ENCODE measurements at places on chromosomes 6 and 20. TPM values are rescaled to one million over a fixed set of nuclear protein-coding genes. Genes with fewer than 3 reads are reported as not detected.

- no peaks in the 10 kb centered on the region for H3K27me3 ChIP-seq
- H3K27ac ChIP-seq: no peak overlapping the region
- no peaks in the 10 kb centered on the region for H3K36me3 ChIP-seq
- DNase-seq: no peak
- H3K4me3 ChIP-seq: no peak overlapping the region
Measured at GRCh38 chr6:110474500-110474899, 1.9 kb downstream of the SLC22A16 start.

- H3K4me1 ChIP-seq: peaks cover 10% of the 10 kb centered on the region
- no peaks in the 10 kb centered on the region for H3K36me3 ChIP-seq
- no peaks in the 10 kb centered on the region for H3K27me3 ChIP-seq
- no peak for DNase-seq
- no peak overlapping the region for H3K27ac ChIP-seq
- H3K4me3 ChIP-seq: no peak overlapping the region
Measured at GRCh38 chr6:52666071-52666470, 4.8 kb upstream of the TMEM14A start.

GRCh38 chr6:36759148-36759759 lies 61.6 kb downstream of the RAB44 start:
- no peaks in the 10 kb centered on the region for H3K27me3 ChIP-seq
- peak; percentile 89 for DNase-seq
- H3K27ac ChIP-seq: no peak overlapping the region
- H3K4me1 ChIP-seq: peaks cover 12% of the 10 kb centered on the region
- no peak overlapping the region for H3K4me3 ChIP-seq
- H3K36me3 ChIP-seq: no peaks in the 10 kb centered on the region

GRCh38 chr6:33989016-33989854 lies 156.7 kb downstream of the GRM4 start:
- no peak for DNase-seq
- H3K27ac ChIP-seq: no peak overlapping the region
- no peaks in the 10 kb centered on the region for H3K36me3 ChIP-seq
- H3K4me1 ChIP-seq: no peaks in the 10 kb centered on the region
- no peak overlapping the region for H3K4me3 ChIP-seq

DNA sequence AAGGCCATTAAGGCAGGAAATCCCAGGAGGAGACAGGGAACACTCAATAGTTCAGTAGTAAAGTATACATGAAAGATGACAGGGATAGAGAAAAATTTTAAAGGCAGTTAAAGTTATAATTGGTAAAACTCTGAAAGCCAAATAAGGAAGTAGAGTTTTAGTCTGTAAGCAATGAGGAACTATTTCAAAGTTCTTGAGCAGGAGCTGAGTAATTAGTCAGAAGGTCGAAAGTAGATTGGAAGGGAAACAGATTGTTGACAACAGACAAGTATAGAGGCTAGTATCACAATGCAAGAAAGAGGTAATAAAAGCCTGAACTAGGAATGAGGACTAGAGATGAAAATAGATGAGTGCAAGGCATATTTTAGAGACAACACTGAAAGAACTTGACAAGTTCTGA lies 150.3 kb downstream of the CDK19 start:
- H3K27ac ChIP-seq: no peak overlapping the region
- H3K36me3 ChIP-seq: no peaks in the 10 kb centered on the region
- H3K4me1 ChIP-seq: no peaks in the 10 kb centered on the region
- H3K27me3 ChIP-seq: no peaks in the 10 kb centered on the region
- DNase-seq: no peak
- no peak overlapping the region for H3K4me3 ChIP-seq

- no peaks in the 10 kb centered on the region for H3K36me3 ChIP-seq
- H3K27ac ChIP-seq: no peak overlapping the region
- no peaks in the 10 kb centered on the region for H3K27me3 ChIP-seq
Measured at GRCh38 chr6:111013144-111013915, 31.5 kb downstream of the RPF2 start.

DNA sequence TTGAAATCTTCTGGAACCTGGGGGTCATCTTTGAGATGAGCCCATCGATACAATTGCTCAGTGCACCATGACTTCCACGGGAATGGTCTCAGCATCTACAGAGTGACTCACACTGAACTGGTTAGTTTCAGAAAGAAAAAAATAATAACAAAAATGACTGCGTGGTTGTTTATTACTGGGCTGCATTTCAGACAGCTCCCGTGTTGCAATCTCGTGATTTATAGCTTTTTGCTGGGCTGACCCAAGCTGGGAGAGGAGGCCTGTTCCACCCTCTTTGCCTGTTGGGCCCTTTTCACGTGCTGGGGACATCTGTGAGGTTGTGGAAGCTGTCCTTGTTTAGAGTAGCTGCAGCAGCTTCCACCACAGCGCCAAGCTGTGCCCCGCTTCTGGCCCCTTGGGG lies 225.5 kb downstream of the BMP7 start:
- DNase-seq: peak; percentile 53
- no peaks in the 10 kb centered on the region for H3K4me1 ChIP-seq
- H3K27ac ChIP-seq: peak overlapping the region; percentile 28
- H3K27me3 ChIP-seq: no peaks in the 10 kb centered on the region
- no peak overlapping the region for H3K4me3 ChIP-seq
- no peaks in the 10 kb centered on the region for H3K36me3 ChIP-seq

- H3K27me3 ChIP-seq: no peaks in the 10 kb centered on the region
- H3K4me3 ChIP-seq: no peak overlapping the region
- no peak for DNase-seq
- H3K4me1 ChIP-seq: no peaks in the 10 kb centered on the region
Measured at GRCh38 chr20:10856237-10857015, 182.6 kb upstream of the JAG1 start.

DNA sequence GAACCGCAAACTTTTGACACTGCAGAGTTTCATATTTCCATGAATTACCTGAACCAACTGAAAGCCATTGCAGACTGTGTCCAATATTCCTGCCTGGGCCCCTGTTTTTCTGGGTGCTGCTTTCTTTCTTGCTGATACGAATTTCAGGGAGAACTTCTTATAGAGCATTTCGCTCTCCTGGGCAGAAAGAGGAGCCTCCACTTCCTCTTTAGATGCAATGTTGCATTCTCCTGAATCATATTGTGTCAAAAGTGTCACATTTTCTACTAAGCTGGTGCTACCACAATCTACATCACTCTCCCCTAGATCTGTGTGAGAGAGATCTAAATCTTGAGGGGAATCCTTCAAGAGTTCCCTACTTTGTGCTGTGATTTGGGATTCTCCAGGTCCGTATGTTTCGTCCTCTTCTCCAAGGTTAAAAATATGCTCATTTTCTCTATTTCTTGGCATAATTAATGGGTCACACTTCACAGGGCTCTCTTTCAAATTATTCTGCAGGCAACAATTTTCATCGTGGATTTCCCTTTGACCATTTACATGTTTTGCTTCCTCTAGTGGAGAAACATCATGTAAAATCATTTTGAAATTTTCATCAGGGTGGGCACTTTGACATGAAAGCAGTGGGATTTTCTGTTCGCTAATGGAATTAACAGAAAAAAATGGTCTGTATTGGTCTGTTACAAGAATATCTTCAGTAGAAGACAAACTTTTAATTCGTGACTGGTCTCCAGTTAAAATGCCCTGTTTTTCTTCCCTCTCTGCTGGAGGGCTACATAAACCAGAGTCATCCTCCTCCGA lies 102.3 kb downstream of the DST start:
- no peaks in the 10 kb centered on the region for H3K27me3 ChIP-seq
- peaks cover 12% of the 10 kb centered on the region for H3K36me3 ChIP-seq
- peaks cover 20% of the 10 kb centered on the region for H3K4me1 ChIP-seq
- DNase-seq: no peak
- peak overlapping the region; percentile 56 for H3K4me3 ChIP-seq
- H3K27ac ChIP-seq: peak overlapping the region; percentile 49

- H3K4me3 ChIP-seq: no peak overlapping the region
- H3K36me3 ChIP-seq: no peaks in the 10 kb centered on the region
- no peaks in the 10 kb centered on the region for H3K27me3 ChIP-seq
- no peak overlapping the region for H3K27ac ChIP-seq
- no peak for DNase-seq
Measured at GRCh38 chr6:32610682-32611296, 21.1 kb upstream of the HLA-DRB1 start.

- no peak for DNase-seq
- no peaks in the 10 kb centered on the region for H3K36me3 ChIP-seq
- no peaks in the 10 kb centered on the region for H3K27me3 ChIP-seq
- peak overlapping the region; percentile 88 for H3K27ac ChIP-seq
- H3K4me1 ChIP-seq: peaks cover 12% of the 10 kb centered on the region
- H3K4me3 ChIP-seq: no peak overlapping the region
Measured at GRCh38 chr6:118890997-118891790, 2.8 kb upstream of the ASF1A start.

DNA sequence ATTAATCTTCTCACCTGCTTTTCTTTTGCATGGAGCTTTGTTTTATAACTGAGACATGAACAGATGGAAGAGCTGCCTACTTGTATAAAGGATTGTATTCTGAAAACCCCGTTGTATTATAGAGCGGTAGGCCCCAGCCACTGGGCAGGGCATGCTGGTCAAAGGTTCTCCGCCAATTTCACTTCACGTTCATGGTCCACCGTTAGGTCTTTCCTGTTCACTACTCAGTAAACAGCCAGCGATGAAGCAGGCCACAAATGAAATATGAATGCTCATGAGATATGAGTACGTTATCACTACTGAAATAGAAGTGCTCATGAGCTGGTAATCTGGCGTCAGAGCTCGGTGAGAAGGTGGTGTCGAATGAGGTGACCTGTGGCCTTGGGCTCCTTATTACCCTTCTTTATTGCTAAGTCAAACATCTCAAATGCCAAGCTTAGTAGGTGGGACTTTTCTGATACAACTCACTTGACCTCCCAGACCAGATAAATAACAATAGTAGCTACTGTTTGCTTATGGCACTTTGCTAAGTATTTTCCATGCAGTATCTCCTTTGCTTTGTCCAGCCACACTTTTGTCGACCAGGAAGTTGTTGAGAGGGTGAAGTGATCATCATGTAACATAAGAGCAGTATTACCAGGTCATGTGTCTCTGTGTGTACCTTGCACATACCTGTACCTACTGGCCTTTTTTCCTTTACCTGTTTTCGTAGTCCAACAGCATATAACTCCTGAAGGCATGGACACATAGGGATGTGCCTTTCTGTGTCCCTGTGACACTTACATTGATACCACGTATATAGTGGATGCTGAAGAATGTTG lies 16.7 kb downstream of the EDN3 start:
- peaks cover 7% of the 10 kb centered on the region for H3K36me3 ChIP-seq
- no peaks in the 10 kb centered on the region for H3K27me3 ChIP-seq
- H3K4me1 ChIP-seq: no peaks in the 10 kb centered on the region
- H3K4me3 ChIP-seq: no peak overlapping the region
- DNase-seq: no peak
- H3K27ac ChIP-seq: peak overlapping the region; percentile 83

DNA sequence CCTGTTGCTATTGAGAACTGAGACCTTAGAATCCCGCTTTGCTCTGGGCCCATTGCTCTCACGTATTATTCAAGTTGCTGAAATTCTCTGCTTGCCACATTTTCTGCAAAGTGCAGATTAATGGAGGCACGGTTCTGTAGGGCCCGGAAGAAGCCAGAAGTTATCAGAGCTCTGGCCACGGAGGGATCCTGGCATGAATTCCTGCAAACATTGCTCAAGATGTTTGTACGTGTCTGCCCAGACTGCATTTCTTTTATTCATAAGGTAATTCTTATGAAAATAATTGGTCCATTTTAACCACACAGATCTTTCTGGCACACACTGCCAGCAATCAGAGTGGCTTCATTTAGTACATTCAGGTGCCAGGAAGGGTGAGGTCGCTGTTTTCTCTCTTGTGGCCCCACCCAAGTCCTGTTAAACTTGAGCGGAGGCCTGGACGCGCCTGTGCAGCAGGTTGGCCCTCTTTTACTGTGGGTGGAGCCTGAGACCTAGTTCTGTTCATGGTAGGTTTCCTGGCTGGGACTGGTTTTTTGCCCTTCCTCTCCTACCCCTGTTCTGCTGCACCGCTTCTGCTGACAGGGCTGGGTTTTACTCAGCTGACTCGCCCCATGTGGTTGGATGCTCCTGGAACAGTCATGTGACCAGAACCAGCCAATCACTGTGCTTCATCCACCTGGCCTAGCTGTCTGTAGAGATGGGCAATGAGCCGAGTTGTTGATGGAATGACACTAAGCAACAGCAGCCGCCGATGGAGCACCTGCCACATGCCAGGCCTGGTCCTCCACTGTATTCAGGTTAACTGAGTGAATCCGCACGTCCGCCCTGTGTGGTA lies 230.2 kb downstream of the CDH4 start:
- DNase-seq: no peak
- no peaks in the 10 kb centered on the region for H3K4me1 ChIP-seq

GRCh38 chr6:10510592-10511367 lies 10.4 kb upstream of the GCNT2 start:
- peak overlapping the region; percentile 1 for H3K27ac ChIP-seq
- peak overlapping the region; percentile 9 for H3K4me3 ChIP-seq
- DNase-seq: peak; percentile 82
- H3K27me3 ChIP-seq: no peaks in the 10 kb centered on the region
- H3K4me1 ChIP-seq: no peaks in the 10 kb centered on the region

DNA sequence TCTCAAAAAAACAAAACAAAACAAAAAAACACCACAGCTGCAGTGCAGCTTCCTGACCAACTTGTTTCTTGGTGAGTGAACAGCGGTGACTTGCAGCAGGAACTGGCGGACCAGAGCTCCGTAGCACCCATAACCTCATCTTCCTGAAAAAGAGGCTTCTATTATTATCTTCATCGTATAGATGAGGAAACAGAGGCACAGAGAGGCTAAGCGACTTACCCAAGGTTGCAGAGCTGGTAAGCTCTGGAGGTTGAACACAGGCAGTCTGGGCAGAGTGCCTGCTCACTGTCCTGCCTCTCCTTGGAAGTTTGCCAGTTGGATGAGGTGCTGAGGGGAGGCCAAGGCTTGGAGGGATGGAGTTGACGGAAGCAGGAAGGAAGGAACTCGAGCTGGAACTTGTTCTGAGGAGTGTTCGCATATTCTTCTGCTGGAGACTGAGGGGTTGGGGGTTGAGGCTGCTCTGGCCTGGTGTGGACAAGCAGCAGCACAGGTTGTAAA lies 47.9 kb upstream of the CCDC167 start:
- H3K4me3 ChIP-seq: no peak overlapping the region
- H3K36me3 ChIP-seq: no peaks in the 10 kb centered on the region
- H3K27me3 ChIP-seq: no peaks in the 10 kb centered on the region
- no peak overlapping the region for H3K27ac ChIP-seq
- H3K4me1 ChIP-seq: peaks cover 3% of the 10 kb centered on the region

DNA sequence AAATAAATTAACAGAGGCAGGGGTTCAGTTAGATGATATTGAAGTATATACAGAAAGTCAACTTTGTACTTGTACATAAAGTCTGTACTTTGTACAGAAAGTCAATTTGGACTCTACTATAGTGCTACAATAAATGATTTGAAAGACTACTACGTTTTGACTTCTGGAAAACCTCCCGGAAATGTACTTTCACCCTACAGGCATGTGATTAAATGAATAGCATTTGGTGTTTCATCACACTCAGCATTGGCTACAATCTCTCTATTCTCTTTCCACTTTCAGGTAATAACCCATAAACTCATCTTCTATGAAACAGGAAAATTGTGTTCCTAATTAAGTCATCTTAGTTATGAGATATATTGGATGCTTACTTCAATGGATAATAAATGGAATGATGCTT lies 25.6 kb upstream of the MC3R start:
- no peaks in the 10 kb centered on the region for H3K36me3 ChIP-seq
- no peaks in the 10 kb centered on the region for H3K4me1 ChIP-seq
- no peak overlapping the region for H3K27ac ChIP-seq
- H3K4me3 ChIP-seq: no peak overlapping the region

- no peaks in the 10 kb centered on the region for H3K4me1 ChIP-seq
- H3K36me3 ChIP-seq: no peaks in the 10 kb centered on the region
- H3K27me3 ChIP-seq: no peaks in the 10 kb centered on the region
- no peak for DNase-seq
- H3K27ac ChIP-seq: no peak overlapping the region
Measured at GRCh38 chr20:4471221-4471620, 250.5 kb upstream of the PRND start.

GPSM3 gene
- 38.8 TPM for total RNA-seq

ROS1 gene
- total RNA-seq: 0.18 TPM

ADGRG6 gene
- 43.3 TPM for total RNA-seq

HLA-F gene
- total RNA-seq: 327 TPM

EBF4 gene
- 1.4 TPM for total RNA-seq
